ENCODE measurements at places on chromosomes 1 and 21.

DNA sequence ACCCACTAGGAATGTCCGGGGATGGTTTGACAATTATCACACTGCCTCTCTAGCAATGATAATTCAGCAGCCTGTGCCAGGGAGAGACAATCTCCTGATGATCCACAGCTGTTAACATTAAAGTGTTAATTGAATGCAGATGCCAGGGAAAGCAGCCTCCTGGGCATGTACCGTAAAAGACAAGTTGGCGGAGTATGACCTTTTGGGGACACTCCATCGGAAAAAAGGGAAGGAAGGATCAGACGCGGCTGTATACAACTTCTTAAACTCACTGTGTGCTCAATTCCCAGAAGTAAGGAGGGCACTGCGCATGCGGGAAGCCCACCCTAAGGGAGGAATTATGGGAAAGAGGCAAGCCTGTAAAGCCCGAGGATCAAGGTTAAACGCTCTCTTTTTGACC is 62.6 kb downstream of the MAP3K7CL start:
- no peak for DNase-seq

GRCh38 chr1:83500987-83501591 is 497.8 kb downstream of the TTLL7 start:
- DNase-seq: no peak

- DNase-seq: no peak
These were observed at the start of gene FCRL6 for GRCh38 chr1:159802111-159802510. FCRL6 (plus strand) TSS chr1:159802360; CDS start chr1:159802425, 65 bp downstream.

GRCh38 chr1:158996998-158997397 is 12.7 kb upstream of the IFI16 start:
- DNase-seq: no peak

DNA sequence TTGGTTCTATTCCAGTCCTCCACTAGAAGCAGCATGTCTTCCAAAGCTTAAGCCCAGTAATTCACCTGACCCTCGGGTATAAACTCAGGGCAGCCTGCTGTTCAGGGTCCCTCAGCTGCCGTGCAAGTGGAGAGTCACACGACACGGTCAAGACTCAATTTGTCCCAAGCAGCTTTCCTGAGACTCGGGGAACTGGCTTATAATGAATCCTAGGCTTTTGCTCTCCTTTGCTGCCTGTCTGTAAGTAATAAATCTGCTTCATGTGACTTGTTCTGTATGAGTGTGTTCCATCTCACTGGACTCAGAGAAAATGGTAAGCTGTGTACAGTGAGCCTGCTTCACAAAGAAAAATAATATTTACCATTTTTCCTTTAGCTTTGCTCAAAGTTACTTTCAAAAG is 119.8 kb downstream of the CYYR1 start:
- DNase-seq: no peak

- no peak for DNase-seq
These were observed 45.4 kb upstream of the TENT5B start for GRCh38 chr1:27057801-27058625.

DNA sequence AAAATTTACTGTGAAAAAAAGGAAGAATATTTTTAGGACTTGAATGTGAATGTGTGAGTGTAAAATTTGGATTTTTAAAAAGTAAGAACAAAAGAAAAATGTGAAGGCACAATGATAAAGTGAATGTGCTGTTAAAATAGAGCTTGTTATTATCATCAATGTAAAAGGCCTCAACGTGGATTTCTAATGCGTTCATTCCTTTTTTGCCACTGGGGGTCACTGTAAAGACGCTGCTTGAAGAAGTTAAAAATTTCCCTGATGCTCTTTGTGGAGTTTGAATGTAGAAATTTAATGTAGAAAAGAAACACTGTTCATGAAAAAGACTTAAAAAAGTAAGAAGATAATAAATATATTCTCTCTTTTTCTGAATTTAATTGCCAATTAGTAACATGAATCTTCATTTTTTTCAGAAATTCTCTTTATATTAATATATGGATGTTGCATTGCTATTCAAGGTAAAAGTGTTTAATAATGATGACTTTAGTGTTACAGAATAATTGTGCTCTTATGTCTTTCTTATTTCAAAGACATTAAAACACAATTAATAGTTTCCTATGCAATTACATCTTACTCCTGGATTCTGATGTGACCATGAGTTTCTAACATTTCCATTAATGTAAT is 161.5 kb downstream of the DNM3 start:
- DNase-seq: no peak

- peak; percentile 20 for DNase-seq
These were observed at the start of gene IL10RB for GRCh38 chr21:33266050-33266788. IL10RB (plus strand) TSS chr21:33266367; CDS start chr21:33266466, 99 bp downstream.

- DNase-seq: no peak
These were observed 56.7 kb downstream of the S1PR1 start for GRCh38 chr1:101293461-101294051.

DNA sequence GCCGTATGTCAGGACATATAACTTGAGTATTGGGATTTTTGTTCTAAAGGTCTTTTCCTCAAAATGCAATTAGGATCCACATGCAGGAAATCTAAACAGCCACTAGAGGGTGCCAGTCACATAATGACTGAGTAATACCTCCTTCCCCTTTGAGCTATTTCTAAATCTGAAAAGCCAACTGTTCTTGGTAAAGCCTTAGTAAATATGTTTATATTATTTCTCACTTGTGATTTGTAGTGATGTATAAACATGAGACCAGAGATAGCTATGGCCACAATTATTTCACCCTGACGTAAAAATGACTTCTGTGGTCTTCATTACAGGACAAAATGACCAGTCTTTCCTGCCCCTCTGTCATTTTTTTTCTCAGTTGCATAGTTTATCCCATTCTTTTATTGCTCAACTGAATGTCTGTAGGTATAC is 41.0 kb upstream of the DR1 start:
- DNase-seq: no peak

DNA sequence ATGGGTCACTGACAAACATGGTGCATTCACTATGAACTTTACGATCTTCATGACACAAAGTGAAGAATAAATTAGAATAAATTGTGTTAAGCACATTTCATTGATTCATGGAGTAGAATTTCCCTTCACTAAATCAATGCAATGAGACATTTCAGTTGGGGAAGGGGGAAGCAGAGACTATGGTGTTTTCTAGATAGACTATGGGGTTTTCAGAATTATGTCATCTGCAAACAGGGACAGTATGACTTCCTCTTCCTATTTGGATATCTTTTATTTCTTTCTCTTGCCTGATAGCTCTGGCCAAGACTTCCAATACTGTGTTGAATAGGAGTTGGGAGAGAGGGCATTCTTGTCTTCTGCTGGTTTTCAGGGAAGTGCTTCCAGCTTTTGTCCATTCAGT is 80.0 kb upstream of the C1orf105 start:
- DNase-seq: no peak

GRCh38 chr1:31792116-31792515 is 23.7 kb downstream of the SPOCD1 start:
- no peak for DNase-seq

DNA sequence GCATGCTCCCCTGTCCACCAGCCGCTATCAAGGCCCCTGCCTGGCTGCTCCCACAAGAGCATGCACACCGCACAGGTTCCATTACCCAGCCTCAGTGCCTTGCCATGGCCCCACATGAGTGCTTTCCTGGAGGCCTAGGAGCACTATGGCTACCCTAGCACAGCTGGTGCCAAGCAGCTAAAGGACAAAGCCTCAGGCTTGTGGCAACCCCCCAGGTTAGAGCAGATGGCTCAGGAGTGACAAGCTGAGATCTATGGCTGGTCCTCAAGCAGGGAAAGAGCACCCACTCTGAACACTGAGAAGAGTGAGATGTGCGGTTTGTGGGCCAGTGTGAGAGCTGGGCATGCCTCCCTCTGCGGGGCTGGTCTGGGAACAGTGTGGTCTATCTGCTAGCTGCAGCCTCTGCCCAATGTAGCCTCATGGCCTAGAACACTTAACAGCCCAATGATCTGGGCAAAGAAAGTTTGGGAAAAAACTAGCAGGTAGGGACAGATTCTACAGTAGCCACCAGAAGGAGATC is 129.8 kb downstream of the VAV3 start:
- no peak for DNase-seq

GRCh38 chr1:93446837-93447451 is 974 bp upstream of the FNBP1L start:
- DNase-seq: no peak

DNA sequence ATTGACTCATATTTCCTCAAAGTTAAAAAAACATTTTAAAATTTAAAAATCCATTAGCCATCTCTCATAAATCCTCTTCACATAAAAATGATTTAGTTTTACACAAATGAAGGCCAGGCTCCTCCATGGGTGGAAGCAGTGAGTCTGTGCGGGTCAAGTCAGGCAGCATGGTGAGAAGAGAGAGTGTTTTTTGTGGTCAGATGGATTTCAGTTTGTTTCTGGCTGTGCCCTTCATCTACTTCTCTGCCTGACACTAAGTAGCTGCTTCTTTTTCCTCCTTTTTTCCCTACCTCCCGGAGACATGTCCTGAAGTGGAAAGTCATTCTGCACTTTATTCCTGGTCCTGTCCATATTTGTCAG is 10.3 kb downstream of the PLA2G4A start:
- no peak for DNase-seq

GRCh38 chr21:41526478-41527087 is 18.6 kb upstream of the TMPRSS2 start:
- DNase-seq: no peak

GRCh38 chr21:15669247-15669646 is 60.5 kb upstream of the USP25 start:
- no peak for DNase-seq

- no peak for DNase-seq
These were observed 19.5 kb downstream of the ETS2 start for GRCh38 chr21:38825269-38825668.

DNA sequence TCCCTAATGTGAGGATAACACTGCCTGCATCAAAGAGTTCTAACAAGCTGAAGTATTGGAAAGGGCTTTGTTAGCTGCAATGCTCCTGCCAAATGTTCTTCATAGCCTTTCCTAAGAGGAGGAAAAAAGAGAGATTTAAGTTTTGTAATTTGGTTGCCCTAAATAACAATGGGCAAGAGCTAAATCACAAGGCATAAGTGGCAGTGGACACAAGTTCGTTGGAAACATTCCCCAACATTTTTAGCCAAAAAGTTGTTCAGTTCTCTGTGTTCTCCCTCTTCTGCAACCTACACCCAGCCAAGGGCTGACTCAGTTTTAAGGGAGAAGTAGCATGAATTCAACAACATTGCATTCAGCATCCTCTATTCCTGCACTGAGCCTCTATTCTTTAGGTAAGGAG is 2.6 kb upstream of the UQCRHL start:
- no peak for DNase-seq

- no peak for DNase-seq
These were observed 45.9 kb upstream of the CSF3R start for GRCh38 chr1:36528361-36529349.

GRCh38 chr1:29670752-29671151 is 434.4 kb downstream of the PTPRU start:
- DNase-seq: no peak

DNA sequence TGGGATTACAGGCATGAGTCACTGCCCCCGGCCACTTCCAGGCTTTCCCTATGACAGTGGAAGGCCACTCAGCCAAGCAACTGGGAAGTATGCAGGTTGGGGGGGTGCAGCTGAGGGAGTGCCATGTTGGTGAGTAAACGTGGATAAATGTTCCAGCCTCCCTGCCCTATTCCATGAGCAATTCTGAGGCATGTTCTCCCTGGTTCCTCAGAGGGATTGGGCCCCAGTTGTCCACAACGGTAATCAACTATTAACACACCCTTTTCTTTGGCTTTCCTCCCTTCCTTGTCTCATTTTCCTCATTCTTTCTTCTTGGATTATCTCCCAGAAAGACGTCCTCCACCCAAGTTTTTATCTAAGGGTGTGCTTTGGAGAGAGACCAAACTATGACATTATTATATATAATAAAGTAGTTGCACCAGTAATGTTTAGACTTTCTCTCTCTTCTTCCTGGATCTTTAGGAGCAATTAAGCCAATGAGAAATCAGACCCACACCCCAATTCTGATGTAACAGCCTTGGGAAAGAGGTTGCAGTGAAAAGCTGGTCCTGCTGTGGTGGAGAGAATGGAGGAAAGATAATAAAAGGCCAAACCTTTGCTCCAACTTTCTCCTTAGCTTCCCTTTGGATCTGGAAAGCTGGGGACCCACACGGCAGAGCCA is 6.8 kb upstream of the SLAMF9 start:
- DNase-seq: no peak

- no peak for DNase-seq
These were observed 42.5 kb downstream of the IFI44 start for GRCh38 chr1:78691995-78692747.

- no peak for DNase-seq
These were observed 153.5 kb downstream of the RERE start for GRCh38 chr1:8663915-8664329.

DNA sequence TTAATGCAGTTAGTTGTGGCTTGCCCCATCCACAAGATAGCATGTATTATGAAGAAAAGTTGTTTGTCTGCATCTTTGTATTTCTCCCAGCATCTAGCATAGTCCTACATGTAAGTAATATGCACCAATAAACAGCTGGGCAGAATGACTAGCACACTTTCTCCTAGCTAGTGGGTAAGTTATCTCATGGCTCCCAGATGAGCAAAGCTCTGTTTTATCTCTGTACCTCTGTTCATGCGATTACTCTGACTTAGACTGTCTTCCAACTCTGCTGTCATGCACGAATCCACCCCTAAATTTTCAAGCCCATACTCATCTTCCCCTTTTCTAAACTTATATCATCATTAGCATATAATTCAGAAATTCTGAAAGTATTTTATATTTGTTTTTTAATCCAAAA is 37.5 kb upstream of the KCTD3 start:
- no peak for DNase-seq

DNA sequence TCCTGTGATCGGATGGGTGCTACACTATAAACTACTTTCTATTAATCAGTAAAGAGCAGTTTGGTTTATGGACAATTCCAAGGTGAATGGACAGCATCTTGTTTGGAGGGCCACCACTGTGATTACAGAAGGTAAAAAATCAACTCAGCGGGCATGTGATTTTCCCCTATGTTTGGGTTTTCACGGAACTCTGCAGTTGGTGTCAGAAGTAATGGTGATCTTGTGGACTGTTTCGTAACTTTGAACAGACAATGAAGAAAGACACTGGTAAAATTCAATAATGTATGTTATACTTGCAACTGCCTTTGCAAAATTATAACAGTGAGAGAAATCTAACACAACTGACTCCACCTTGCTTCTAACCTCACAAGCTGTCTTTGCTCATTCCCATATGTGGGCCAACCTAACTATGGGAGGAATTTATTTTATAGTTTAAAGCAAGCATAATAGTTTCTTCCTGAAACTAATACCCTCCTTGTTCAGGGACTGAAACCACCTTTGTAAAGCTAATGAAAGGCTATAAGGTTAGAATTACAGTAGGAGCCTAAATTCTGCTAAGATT is 53.2 kb downstream of the TRIM33 start:
- no peak for DNase-seq

GRCh38 chr1:89757532-89757931 is 63.3 kb upstream of the LRRC8D start:
- DNase-seq: no peak
